Activated CD4-positive, alpha-beta T cell treated with anti-CD3 and anti-CD28 coated beads, Interleukin-2, amount 10 ng/mL, durations not matched to agents 24 days and 14 days (primary cell): ENCODE measurements at places on chromosomes 4 and X. TPM values are rescaled to one million over a fixed set of nuclear protein-coding genes. Genes with fewer than 3 reads are reported as not detected.

Gene CXCL5
- not detected in 2 replicates for total RNA-seq

- peak; percentile 71 for DNase-seq
- peaks cover 3% of the 10 kb centered on the region for H3K4me1 ChIP-seq
- no peaks in the 10 kb centered on the region for H3K27me3 ChIP-seq
These were observed 55.1 kb upstream of the PGAM4 start for GRCh38 chrX:78024349-78025059.

Gene TADA2B
- 12.9 and 13.3 TPM in 2 replicates for total RNA-seq

DNA sequence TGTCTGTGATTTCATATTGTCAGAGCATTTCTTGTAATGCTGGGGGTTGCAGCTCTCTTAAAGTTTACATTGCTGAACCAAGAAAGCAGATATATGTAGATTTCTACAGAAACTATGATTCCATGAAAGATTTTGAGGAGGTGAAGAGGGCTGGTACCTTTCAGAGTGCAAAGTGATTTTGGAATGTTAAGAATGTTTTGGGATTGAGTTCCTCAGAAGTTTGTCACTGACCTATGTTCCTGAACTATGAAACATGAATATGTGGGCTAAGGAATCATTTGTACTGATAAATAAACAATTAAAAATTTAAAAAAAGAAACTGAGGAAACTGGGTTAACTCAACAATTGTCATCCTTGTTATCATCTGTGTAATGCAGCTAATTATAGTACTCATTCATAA lies 12.3 kb upstream of the CHIC2 start:
- H3K36me3 ChIP-seq, result no peaks in the 10 kb centered on the region
- peaks cover 26% of the 10 kb centered on the region for H3K27me3 ChIP-seq
- no peaks in the 10 kb centered on the region for H3K4me1 ChIP-seq
- no peak overlapping the region for H3K27ac ChIP-seq

- H3K27me3 ChIP-seq, result no peaks in the 10 kb centered on the region
- H3K27ac ChIP-seq, result no peak overlapping the region
- no peak for DNase-seq
- no peaks in the 10 kb centered on the region for H3K36me3 ChIP-seq
These were observed 11.8 kb upstream of the UGT2A3 start for GRCh38 chr4:68963374-68963773.

DNA sequence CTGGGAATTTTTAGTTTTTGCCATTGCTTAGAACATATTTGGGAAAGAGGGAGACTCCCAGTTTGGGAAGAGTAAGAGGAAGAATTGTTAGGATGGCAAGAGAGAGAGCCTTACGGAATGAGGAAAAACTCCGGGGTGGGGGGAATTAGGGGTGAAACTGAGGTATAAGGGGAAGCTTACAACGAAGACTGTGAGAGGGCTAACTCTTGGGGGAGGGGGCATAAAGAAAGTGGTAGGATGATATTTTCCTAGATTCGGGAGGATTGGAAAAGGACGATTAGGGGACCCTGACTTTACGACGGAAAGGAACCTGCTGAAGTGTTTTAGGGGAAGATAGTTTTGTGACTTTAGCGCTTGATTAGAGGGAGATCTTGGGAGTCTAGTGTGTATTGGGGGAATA lies 86.2 kb upstream of the HPRT1 start:
- peak overlapping the region; percentile 98 for H3K27ac ChIP-seq
- H3K4me3 ChIP-seq, result peak overlapping the region; percentile 91
- no peaks in the 10 kb centered on the region for H3K27me3 ChIP-seq
- peaks cover 17% of the 10 kb centered on the region for H3K36me3 ChIP-seq
- DNase-seq, result peak; percentile 54

DNA sequence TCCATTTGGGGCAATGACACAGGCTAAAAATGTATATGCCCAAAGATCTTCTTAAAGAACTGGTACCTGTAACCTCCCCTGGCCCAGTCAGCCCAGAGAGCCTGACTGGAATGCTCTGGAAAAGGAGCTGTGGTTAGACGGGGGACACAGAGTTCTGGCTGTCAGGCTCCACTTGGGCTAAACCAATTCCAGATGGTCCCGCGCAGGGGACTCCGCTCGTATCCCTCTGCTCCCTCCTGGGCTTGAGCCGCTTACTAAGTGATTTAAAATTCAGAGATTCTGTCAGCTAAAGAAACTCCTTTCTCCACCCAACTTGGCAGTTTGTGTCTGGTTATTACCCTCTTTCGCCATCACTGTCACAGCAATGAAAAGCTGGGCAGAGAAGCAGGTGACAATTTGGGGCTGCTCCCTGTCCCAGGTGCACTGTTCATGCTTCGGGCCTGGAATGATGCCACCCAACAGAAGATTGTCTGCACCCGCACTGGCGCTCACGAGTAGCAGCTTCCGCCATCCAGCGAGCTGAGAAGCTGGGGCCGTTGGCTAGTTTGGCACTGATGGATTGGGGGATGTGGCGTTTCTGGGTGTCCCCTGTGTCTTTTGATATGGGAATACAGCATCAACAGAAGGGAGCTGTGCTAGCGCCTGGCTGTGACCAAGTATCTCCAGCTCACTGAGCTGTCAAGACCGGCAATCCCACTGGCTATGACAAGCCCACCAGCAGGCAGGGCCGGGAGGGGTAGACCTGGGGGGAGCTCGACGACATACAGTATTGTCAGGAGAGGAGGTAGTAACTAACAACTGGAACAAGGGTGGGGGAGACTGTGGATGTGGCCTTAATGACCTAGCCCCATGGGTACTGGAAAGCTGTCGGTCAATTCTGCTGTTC lies 6.7 kb upstream of the IRAK1 start:
- H3K4me1 ChIP-seq, result peaks cover 4% of the 10 kb centered on the region
- H3K36me3 ChIP-seq, result peaks cover 13% of the 10 kb centered on the region
- H3K27me3 ChIP-seq, result no peaks in the 10 kb centered on the region
- no peak for DNase-seq
- H3K27ac ChIP-seq, result no peak overlapping the region
